Gastrocnemius medialis (tissue), 4 donors: ENCODE measurements at places on chromosomes 7 and 10.

DNA sequence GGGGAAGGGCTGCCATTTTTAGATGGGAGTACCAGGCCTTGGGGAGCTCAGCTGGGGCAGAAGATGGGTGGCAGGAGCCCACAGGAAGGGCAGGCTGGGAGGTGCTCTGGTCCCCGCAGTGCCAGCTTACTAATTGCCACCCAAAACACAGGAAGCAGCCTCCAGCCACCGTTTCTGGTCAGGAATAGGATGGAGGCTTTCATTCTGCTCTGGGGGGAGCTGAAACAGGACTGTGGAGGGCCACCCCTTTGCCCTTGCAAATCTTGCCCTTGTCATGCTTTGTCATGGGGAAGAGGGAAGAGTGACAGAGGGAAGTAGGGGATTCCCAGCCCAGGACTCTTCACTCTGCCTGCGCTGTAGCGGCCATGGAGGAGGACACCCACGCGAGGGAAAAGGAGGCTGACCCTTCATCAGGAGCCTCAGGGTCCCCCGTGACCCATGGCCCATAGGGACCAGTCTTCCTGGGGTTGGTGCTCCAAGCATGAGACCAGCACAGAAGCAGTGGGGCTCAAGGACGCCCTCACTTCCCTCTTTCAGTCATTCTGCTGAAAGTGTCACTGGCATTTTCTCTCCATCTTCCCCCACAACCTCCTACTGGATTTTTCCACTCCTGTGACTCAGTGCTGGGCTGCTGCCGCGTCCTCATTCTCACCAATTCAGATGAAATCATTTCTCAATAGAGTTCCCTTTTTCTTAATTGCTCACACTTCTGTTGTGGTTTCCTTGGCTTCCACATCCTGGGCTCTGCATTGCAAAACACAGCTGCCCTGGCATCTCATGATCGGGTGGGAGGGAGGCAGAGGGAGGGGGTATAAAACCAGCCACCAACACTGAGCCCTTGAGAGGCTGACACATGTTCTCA lies 61.9 kb downstream of the MKI67 start:
- peak; percentile 76 for DNase-seq

GRCh38 chr7:26183545-26184280 lies 16.8 kb downstream of the HNRNPA2B1 start:
- DNase-seq: no peak

GRCh38 chr7:156947120-156947843 lies 2.2 kb upstream of the NOM1 start:
- DNase-seq: no peak

GRCh38 chr7:18541181-18541870 lies 45.8 kb downstream of the HDAC9 start:
- DNase-seq: no peak

DNA sequence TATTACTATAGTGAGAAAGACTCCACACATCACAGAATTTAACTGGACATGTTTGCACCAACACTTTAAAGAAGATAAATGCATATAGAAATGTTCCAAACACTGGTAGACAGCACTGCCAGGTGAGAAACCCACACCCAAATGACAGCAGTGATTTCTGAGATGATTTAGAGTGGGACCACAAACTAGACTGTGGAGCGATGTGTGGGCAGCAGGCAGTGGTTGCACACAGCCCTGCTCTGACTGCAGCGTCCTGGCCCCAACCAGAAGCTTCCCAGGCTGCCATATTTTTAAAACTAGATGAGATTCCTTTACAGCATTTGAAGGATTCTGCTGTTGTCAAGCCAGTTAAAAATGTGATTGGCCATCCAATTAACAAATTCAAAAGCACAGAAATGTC lies 47.7 kb upstream of the COMMD3 start:
- DNase-seq: no peak

DNA sequence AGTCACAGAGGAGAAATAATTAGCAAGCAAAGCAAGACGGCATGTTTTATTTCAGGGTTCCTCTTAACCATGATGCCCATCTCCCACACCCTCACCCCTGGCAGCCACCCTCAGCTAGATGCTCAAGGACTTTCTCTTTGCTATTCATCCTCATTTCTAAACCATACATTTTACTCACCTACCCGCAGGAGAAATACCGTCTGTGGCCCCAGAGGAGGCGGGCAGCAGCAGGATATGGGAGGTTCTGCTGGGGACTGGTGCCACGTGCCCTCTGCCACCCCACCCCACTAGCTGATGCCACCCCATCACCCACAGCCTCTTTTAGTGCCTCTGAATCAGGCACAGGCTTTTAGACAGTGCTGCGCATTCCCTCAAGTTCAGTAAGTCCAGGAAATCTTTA lies 168.7 kb upstream of the ITGB1 start:
- DNase-seq: no peak

DNA sequence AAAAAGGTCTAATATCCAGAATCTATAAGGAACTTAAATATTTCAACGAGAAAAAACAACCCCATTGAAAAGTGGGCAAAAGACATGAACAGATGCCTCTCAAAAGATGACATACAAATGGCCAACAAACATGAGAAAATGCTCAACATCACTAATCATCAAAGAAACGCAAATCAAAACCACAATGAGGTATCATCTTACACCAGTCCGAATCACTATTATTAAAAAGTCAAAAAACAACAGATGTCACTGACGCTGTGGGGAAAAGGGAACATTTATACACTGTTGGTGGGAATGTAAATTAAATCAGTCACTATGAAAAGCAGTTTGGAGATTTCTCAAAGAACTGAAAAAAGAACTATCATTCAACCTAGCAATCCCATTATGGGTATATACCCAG lies 6.0 kb downstream of the VWDE start:
- DNase-seq: no peak

DNA sequence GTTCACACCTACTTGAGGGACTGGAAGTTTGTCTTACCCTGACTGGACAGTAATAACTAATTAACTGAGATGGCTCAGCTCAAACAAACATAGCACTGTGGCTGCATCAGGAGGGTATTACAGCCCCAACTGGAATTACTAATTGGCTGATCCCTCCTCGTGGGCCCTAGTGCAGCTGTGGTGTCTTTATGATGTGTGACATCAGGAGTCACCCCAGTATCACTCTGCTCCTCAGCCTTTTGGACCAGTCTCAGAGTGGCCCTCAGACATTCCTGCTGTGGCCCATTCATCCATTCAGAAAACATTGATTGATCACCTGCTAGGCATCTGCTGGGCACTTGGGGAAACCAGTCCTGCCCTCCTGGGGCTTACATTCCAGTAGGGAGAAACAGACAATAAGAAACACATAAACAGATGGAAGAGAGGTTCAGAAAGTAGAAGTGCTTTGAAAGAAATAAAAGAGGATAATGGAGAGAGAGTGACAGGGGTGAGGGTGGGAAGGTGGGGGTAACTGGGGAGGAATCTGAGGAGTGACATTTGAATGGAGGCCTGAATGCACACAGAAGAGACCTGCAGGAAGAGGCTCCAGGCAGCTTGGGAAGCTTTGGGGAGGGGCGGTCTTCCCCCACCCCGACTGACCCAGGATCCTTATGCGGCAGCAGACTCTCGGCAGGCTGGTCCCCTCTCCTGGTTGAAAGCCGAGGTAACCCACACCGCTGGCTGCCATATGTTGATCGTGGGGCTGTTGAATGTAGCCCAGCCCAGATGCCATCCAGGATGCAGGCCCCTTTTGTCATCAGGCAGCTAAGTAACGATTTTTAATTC lies 113.1 kb downstream of the C10orf105 start:
- no peak for DNase-seq

GRCh38 chr10:85043207-85043606 lies 714.8 kb downstream of the CCSER2 start:
- DNase-seq: no peak

GRCh38 chr7:29612596-29612995 lies 49.0 kb downstream of the PRR15 start:
- DNase-seq: no peak

GRCh38 chr7:155922067-155922816 lies 110.0 kb upstream of the SHH start:
- no peak for DNase-seq

- no peak for DNase-seq
These were observed 34.1 kb downstream of the OSBPL3 start for GRCh38 chr7:24945899-24946298.

GRCh38 chr10:12214763-12215218 lies 18.8 kb downstream of the CDC123 start:
- no peak for DNase-seq

GRCh38 chr10:79123547-79123963 lies 54.8 kb downstream of the ZMIZ1 start:
- DNase-seq: peak; percentile 65

GRCh38 chr7:84820481-84820880 lies 366.4 kb downstream of the SEMA3D start:
- DNase-seq: no peak

GRCh38 chr10:129580010-129580409 lies 113.0 kb downstream of the MGMT start:
- DNase-seq: no peak

DNA sequence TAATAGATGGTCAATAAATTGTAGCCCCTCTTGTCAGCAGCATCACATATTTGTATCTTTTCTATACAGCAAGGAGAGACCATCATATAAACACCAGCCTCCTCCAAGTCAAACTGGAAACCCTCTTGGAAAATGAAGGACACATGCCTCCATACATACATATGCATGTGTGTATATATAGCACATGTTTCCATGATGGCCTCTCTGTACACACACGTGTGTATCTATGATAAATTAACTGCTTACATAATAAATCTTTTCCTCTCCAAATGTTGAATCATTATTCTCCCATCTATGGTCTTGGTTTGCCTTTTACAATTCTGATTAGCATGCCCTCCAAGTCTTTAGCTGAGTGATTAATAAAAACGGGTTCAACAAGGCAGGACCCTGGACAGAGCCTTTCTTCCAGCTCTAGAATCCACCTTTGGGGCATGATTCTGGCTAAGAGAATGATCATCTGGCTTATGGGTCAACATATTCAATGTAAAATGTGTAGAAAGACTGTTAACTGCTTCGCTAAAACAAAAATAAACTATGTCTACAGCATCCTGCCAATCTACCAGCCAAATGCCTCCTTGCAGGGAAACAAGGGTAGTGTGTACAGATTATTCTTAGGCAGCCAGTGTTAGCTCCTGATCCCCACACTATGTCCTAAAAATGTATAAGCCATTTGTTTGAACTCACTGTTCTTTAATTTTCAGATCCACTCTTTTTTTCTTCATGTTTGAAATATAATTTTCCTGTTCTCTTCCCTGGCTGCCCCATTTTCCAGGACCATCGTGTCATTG lies 70.0 kb downstream of the CRTAC1 start:
- DNase-seq: no peak

GRCh38 chr10:72340510-72341261 lies 14.0 kb downstream of the DNAJB12 start:
- DNase-seq: no peak

GRCh38 chr10:74746813-74747212 lies 79.6 kb upstream of the KAT6B start:
- no peak for DNase-seq

DNA sequence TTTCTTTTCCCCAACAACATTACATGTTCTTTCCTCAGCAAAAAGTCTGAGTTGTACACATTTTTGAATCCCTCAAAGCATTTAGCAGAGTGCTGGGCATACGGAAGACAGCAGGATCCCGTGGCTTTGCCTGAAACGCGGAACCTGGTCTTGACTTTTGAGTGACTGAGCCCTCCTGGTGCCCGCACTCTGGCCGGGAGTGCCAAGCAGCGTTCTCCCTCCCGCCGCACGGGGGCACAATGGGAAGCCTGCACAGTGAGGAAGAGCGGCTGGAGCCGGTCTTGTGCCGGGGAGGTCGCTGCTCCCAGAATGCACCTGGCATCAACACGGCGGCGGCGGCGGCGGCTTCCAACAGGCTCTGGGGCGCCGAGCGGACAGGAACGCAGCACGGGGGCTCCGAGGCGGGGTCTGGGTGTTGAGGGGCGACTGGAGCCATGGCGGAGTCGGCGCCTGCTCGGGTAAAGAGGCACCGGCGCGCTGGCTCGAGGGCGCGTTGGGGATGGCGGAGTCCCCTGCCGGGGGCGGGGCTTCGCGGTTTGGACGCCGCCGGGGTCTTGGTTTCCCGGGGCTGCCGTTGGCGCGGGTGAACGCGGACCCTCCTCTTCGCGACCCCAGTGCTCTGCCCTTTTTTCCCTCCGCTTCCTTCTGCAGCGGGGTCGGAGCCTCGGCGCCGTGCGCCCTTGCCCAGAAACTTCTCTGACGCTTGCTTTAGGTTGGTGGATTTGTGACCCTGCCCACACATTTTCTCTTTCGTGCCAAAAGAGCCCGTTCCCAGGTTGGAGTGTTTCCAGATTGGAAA lies at the start of gene ZNF212:
ZNF212 (plus strand) TSS at position 307 of the 799 bp plus-strand sequence; CDS start at position 435, 128 bp downstream.
- peak; percentile 90 for DNase-seq

DNA sequence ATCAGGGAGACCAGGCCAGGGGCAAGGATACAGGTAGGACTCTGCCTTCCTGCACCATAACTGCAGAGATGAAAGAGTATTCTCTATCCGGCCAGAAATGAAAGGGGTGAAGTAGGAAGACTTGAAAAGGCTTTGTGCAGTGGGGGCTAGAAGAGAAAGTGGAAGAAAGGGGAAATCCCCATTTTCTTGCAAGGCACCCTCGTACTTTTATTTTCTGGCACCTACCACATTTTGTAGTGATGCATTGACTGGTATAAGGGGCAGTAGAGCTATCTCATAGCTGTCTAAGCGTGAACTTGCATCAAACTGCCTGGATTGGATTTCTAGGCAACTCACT lies 752 bp upstream of the CAMK2G start:
- no peak for DNase-seq

DNA sequence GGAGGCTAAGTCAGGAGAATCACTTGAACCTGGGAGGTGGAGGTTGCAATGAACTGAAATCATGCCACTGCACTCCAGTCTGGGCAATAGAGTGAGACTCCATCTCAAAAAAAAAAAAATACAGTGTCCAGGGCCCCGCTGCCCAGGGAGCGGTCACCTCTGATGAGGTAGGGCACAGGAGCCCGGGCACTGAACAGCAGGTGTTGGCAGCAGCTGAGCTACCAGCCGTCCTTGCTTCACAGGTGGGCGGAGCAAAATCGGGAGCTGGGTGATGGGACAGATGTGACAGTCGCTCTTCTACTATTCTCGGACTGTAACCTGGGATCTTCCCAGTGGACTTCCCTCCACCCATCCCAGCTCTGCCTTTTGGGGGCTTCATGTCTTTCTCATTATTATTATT lies 49.4 kb downstream of the GTF2IRD1 start:
- peak; percentile 38 for DNase-seq

DNA sequence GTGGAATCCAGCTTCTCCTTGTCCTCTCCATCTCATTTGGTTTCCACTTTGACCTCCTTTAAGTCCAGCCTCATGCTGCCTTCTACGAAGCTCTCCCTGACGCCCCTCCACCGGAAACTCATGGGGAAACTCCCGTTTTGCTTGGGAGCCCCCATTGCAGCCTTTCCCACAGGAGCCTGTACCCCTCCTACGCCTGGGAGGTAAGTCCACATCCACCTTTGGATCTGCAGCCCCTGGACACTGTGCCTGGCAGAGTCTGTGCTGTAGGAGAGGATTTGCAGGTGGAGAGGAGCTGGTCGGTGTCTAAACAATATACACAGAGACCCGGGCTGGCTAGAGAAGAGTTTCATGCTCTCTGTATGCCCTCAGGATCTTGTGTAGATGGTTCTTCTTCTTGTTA lies 296.1 kb downstream of the GLRX3 start:
- no peak for DNase-seq
